ENCODE measurements at places on chromosomes 7 and 10. TPM values are rescaled to one million over a fixed set of nuclear protein-coding genes. Genes with fewer than 3 reads are reported as not detected.
A peak's percentile ranks its signal among the peaks of the same experiment; 100 is the strongest.

MBL2 gene
- 0.06 TPM for total RNA-seq

ENKUR gene
- 13.7 TPM for total RNA-seq

PRKG1 gene
- total RNA-seq, result 24.9 TPM

PKD1L1 gene
- total RNA-seq, result 0.26 TPM

GJC3 gene
- total RNA-seq, result not detected

USP6NL gene
- 18.8 TPM for total RNA-seq

- peak; percentile 14 for DNase-seq
Measured at GRCh38 chr10:89589101-89589720, 53.8 kb upstream of the SLC16A12 start.

- DNase-seq, result peak; percentile 2
Measured at GRCh38 chr10:109126016-109126415, 797.3 kb downstream of the XPNPEP1 start.

DNA sequence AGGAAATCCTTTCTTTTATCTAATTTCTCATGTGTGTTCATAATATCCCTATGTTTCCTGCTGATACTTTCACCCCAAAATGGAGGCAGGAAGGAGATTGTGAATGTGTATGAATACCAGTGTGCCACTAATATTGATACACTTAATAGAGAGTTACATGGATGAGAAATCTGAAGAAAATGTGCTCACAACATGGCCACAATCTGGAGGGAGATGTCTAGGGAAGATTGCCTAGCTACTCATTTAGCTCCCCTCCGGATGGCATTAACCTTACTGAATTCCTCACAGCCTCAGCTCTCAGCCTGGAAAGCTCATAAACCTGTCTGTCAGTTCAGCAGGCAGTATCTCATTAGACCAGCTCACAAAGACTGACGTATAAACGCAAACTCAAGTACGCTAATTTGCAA is 23.4 kb upstream of the DMTF1 start:
- DNase-seq, result no peak

- no peak for DNase-seq
Measured at GRCh38 chr10:77349226-77349625, 288.4 kb downstream of the KCNMA1 start.

- no peak for DNase-seq
Measured at GRCh38 chr7:22251281-22251680, 105.7 kb downstream of the RAPGEF5 start.

- DNase-seq, result no peak
Measured at GRCh38 chr7:42010751-42011150, 226.3 kb downstream of the GLI3 start.

- DNase-seq, result no peak
Measured at GRCh38 chr10:102679596-102679995, 34.6 kb downstream of the ARL3 start.

GRCh38 chr10:96614515-96614914 is 27.7 kb upstream of the TM9SF3 start:
- no peak for DNase-seq

DNA sequence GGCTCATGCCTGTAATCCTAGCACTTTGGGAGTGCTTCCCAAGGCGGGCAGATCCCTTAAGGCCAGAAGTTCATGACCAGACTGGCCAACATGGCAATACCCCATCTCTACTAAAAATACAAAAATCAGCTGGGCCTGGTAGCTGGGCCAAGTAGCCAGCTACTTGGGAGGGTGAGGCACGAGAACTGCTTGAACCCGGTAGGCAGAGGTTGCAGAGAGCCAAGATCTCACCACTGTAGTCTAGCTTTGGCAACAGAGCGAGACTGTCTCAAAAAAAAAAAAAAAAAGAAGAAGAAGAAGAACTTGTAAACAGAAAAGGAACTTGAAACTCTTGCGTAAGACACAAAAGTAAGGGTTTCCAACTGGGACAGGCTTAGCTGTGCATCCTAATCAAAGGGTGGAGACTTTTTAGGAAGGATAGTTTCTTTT is 5.6 kb upstream of the IFIT2 start:
- DNase-seq, result peak; percentile 83

GRCh38 chr7:123057911-123058310 is 62.4 kb upstream of the TAS2R16 start:
- no peak for DNase-seq

- DNase-seq, result no peak
Measured at GRCh38 chr10:62584731-62585130, 210.6 kb downstream of the ZNF365 start.

- DNase-seq, result peak; percentile 17
Measured at GRCh38 chr7:56007167-56007652, 42.8 kb downstream of the NIPSNAP2 start.
